ENCODE measurements at places on chromosomes 3 and 15.

GRCh38 chr3:45790596-45790995, 5.7 kb downstream of the SLC6A20 start:
- DNase-seq = no peak

- DNase-seq = no peak
Measured at GRCh38 chr3:45362758-45363157, 25.6 kb upstream of the LARS2 start.

DNA sequence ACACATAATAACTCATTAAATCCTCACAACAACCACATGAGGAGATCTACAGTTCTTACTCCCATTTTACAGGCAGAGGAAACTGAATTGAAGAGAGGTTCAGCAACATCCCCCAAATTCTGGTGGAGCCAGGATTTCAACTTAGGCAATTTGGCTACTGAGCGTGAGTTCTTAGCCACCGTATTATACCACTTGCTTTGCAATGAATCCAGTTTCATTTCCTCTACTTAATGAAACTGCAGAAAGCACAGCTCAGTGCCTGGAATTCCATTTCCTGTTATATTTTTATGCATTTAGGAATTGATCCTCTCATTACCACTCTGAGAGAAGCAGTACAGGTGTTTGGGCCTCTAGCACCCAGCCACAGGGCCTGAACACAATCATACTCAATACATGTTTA, 4.3 kb downstream of the ZNF860 start:
- no peak for DNase-seq

DNA sequence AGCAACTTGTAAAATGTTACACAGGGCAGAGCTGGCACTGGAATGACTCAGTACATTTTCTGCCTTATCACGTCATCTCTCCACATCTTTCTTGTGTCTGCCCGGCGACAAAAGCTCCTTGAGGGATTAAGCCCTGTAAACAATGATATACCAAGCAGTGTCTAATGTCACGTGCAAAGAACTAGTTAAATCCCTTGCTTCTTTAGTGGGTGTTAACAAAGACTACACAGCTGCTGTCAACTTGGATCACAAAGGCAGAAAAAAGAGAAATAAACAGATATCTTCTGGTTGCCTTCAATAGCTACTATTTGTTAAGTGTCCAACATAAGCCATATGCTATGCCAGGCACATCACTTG, 48.1 kb upstream of the FRMD4B start:
- DNase-seq = no peak

DNA sequence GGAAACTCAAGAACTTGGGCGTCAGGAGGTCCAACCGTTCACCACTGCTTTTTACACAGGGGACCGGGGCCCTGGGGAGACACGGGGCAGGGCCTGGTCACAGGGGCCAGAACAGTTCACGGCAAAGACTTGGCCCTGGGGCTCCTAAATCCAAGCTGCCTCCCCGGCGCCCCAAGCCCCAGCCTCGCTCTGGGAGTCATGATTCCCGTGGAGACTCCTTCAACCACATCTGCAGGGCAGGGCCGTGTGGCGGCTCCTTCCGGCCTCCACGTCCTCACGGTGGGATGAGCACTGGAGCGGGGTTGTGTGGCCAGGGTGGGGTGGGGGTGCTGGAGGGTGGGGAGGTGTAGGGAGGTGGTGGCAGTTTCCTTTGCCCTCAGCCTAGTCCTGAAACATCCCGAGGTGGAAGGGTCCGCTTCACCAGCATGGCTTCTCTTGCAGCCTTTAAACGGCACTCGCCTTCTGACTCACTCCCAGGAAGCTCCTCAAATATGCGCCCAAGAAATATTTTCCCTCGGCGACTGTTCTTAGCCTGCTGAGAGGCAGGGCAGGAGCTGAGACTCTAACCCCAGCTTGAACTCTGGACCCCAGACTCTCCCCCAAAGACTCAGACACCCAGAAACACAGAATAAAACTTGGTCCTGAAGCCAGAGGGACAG, 1.8 kb downstream of the MUC4 start:
- no peak for DNase-seq

All from GM10248 (cell line).